ENCODE measurements at places on chromosomes 12 and 14.
A peak's percentile ranks its signal among the peaks of the same experiment; 100 is the strongest.

DNA sequence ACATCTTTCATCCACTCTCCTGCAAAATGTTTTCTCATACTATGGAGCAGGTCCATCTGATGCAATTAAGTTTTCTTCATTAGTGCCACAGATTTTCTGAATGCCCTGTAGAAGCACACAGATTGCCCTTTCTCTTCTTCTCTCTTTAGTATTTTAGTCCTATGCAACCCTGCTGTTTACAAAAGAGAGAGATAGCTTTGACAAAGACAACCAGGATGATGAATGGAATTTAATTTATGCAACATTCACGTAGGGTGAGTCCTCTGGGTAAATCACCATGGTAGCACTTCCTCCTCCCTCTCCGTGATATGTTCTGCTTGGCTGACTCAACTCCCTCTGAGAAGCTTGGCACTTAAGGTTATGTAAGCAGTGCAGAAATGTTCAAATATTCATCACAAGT lies 400.9 kb upstream of the PDE3A start:
- no peak for DNase-seq

DNA sequence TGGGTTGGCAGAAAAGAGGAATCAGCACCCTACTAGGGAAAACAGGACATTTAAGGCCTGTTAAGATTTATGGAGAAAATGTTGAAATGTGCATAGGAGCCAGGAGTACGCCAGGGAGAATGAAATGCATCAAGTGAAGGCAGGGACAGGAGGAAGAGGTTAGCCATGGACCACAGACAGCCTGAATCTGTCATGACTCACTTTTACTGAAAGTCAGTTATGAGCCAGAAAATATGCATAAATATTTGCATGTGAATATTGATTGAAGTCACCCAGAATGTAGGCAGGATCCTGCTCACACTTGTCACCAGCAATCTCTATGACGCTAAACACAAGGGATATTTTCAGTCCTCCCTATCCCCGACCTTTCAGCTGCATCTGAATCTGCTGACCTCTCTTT lies 25.1 kb upstream of the CDK17 start:
- DNase-seq: no peak

GRCh38 chr12:5071496-5071895 lies 27.8 kb downstream of the KCNA5 start:
- DNase-seq: no peak

GRCh38 chr12:102958073-102958829 lies 777 bp downstream of the ASCL1 start:
- peak; percentile 69 for DNase-seq

GRCh38 chr12:50625029-50625925 lies 120.5 kb downstream of the DIP2B start:
- no peak for DNase-seq

DNA sequence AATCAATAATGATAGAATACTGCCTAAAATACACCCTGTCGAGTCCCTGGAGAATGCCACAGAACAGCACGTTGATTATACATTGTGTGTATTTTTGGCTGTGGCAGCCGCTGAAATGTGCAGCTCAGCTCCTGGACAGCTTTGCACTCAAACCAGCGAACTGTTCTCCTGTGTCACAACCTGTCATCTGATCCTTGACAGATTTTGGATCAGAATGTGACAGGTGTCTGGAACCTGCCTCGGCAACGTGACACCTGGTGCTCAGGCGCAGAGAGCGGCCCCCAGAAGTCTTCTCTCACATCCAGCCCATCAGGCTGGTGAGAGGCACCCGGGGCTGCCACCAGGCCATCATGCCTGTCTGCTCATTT lies 19.3 kb downstream of the MVK start:
- DNase-seq: no peak

DNA sequence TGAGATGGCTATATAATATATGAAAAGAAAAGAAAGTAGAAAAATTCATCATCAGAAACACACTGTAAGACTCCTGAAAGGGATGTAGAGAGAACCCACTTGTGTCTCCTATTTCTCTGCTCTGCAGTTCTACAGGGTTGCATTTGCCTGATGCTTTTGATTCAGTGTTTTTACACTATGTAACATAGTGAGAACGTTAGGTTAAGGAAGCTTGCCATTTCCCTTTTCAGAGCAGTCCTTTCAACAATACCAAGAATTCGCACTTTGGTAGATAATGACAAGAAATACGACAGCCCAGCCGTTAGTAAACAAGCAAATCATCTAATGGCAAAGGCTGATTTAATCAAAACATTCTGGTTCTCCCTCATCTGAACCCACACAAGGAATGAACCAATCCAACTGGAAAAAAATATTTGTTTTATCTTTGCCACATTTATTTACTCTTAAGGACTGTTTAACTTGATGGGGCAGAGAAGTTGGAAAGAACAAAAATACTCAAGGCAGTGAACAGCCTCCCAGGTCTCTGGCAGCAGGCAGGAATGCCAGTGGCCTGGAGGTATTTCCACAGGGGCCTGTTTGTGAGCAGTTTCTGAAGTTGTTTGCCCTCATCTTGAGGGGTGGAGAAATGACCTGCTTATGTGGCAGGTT lies 30.8 kb upstream of the SOCS2 start:
- no peak for DNase-seq

DNA sequence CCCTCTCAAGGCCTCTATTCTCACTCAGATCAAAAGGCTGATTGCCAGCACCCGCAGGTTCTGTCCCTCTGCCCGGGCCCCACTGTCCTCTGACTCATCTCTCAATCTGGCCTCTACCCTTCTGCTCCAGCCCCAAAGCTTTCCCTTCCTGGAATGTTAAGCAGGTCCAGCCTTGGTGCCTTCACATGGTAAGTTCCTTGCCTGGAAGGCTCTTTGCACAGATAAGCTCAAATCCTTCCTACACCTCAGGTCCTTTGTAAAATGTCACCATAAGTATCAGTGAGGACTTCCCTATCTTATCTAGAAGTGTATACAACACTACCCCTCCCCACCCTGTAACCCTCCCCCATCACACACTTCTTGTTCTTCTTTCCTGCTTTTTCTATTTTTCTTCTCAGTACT lies 22.2 kb downstream of the LPCAT3 start:
- DNase-seq: no peak

GRCh38 chr12:105278043-105278697 lies 42.2 kb upstream of the APPL2 start:
- DNase-seq: no peak

- no peak for DNase-seq
Observed at GRCh38 chr12:58844161-58844560, 76.1 kb downstream of the LRIG3 start.

- DNase-seq: no peak
Observed at GRCh38 chr12:68131867-68132414, 27.6 kb downstream of the IFNG start.

DNA sequence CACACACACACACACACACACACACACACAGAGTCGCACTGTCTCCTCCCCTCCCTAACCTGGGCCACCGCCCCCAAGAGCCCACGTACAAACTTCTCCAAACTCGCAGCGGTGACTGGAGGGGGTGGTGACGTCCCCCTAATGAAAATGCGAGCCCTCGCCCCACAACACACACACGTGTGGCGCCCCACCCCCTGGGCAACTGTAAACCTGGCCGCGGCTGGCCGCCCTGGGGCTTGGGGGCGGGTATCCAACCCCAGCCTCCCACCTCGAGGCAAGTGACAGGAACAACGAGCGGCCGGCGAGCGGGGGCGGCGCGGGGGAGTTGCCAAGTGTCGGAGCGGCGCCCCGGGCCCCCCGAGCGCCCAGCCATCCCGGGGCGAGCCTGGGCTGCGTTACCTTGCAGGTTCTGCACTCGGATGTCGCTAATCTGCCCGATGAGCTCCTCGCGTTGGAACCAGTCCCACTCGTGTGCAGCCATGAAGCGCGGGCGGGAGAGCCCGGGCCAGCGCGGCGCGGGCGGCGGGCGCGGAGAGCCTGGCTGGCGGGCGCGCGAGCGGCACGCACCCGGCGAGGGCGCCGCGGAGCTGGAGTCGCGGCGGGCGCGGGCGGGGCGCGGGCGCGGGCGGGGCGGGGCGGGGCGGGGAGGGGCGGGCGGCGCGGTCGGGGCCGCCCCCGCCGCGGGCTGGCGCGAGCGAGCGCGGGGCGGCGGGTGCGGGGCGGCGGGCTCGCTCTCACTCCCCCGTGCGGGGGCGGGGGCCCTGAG lies at the start of gene CLMN:
Gene CLMN (minus strand): TSS at position 597 of the 766 bp plus-strand sequence. CDS start 116 bp downstream, at position 481.
- DNase-seq: peak; percentile 68

DNA sequence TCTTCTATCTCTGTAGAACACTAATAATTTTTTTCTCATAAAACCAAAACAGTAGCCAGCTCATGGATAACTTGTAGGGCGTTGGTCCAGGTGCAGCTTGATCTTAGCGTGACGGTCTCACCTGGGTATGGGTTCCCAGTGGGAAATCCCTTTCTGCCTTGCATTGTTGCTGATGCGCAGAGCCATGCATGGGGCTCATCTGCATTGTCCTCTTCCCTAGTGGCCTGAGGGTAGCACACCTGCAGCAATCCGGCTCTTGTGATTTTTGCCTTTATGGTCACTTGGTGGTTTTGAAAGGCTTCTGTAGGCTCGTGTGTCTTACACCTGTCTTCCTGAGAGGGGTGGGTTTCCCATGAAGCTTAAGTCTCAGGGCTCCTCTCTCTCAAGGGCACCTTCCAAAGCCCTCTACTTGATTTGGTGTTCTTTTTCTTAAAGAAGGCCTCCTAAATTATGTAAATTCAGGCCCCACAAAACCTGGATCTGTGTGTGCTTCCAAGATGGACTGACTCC lies 130.6 kb downstream of the PRKCH start:
- DNase-seq: no peak

- no peak for DNase-seq
Observed at GRCh38 chr12:112837629-112838197, 46.2 kb downstream of the RPH3A start.

DNA sequence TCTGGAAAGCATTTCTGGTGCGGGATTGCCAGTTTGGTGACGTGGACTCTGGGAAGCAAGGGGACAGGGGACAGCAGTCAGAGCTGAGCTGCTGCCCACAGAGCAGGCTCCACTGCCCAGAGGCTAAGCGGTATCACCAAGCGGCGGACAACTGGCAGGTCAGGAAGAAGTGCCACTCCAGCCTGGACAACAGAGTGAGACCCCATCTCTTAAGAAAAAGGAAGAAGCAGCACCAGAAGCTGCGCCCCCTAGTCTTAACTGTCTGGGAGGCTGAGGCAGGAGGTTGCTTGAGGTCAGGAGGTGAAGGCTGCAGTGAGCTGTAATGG lies 31.8 kb upstream of the MMP17 start:
- no peak for DNase-seq

GRCh38 chr14:76056128-76056527 lies 70.6 kb downstream of the IFT43 start:
- no peak for DNase-seq

DNA sequence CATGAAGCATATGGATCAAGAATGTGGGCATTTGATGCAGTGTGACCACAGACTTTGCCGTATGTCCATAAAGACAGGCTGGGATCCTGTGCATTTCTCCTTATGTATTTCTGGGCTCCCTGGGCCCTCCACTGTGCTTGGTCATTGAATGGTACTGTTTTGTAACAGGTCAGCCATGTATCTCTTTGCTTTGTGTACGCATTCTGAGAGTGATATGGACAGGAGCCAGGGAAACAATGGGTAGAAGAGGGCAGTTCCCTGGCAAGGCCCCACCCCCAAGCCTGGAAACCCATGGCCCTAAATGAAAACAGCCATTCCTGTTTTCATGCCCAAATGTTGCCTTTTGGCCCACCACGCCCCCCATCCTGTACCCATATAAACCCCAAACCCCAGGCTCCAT lies 15.2 kb upstream of the FBXO34 start:
- no peak for DNase-seq

- no peak for DNase-seq
Observed at GRCh38 chr12:31026202-31026601, 47.5 kb upstream of the DDX11 start.

GRCh38 chr12:60920841-60921495 lies 1325.1 kb downstream of the SLC16A7 start:
- no peak for DNase-seq

DNA sequence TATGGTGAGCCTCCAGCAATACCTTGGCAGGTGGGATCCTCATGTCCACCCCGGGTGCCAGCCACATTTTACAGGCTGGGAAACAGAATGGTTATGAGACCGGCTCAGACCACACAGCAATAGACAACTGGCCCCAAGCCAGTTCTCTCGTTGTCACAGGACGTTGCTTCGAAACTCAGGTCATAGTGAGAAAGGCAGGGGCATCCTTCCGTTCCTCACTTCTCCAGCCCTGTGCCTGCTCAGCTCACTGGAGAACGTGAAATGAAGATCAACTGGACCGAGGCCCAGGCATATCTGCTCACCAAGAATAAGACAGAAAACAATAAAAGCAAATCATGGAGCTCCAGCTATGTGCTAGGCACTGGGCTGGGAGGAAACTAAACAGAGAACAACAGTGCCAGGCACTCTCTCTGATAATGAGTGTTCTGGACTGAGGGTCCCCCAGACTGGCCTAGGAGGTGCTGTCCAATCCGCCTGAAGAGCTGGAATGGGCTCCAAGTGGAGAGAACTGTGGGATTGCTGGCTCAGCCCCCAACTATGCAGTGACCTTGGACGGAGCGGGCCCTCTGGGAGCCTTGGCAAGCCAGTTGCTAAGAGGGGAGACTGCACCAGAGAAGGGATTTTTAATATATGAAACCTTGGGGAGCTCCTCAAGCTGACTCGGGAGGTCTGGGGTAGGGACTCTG lies 18.8 kb upstream of the FAIM2 start:
- DNase-seq: no peak

DNA sequence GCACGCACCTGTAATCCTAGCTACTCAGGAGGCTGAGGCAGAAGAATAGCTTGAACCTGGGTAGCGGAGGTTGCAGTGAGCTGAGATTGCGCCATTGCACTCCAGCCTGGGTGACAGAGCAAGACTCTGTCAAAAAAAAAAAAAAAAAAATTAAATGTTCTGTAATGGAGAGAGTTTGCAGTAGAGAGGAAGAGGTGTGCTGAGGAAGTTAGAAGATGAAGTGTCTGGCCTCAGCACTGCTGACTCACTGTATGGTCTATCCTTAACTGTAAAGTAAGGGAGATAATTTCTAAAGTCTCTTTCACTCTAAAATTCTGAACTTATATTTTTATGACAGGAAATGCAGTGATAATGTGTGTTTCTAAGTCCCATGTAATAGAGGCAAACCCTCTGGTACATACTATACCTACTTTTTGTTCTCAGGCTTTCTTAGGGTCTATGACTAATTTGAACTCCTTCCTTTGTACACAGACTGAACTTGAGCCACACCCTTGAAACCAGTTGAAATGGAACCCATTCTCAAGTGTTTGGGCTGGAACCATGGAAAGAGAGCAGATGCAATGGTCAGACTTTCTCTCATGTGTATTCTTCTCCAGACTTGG lies 278.1 kb upstream of the FAR2 start:
- DNase-seq: no peak

GRCh38 chr12:67107235-67107634 lies 161.9 kb upstream of the CAND1 start:
- no peak for DNase-seq

DNA sequence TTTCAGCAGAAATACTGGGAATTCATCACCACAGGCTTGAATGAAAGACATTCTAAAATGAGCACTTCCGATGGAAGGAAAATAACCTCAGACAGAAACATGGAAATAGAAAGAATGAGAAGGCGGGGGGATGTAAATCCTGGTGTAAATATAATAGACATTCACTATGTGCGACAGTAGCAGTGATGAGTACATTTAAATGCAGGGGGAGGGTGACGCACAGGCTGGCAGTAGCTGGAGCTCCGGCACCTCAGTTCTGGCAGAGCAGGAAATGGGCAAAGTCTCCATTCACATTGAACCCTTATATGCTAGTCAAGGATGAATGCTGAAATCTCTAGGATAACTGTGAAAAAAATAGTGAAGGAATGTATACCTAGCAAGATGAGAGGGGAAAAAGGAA lies 172.7 kb upstream of the C14orf180 start:
- no peak for DNase-seq

Measured in muscle of back (tissue), 13 donors.